A549 treated with CpdA at 1 μM for 4 hours (cell line): ENCODE measurements at places on chromosomes 4 and X. TPM values are rescaled to one million over a fixed set of nuclear protein-coding genes. Genes with fewer than 3 reads are reported as not detected.

NXF3 gene
- total RNA-seq, result 0.11 TPM in 1 of 5 replicates, not detected in the others

FAM47A gene
- total RNA-seq, result not detected in 5 replicates

GSX2 gene
- total RNA-seq, result not detected in 5 replicates

EGFL6 gene
- not detected in 5 replicates for total RNA-seq

POU3F4 gene
- total RNA-seq, result not detected in 5 replicates

OTC gene
- total RNA-seq, result not detected in 5 replicates

TEC gene
- total RNA-seq, result 1.1 to 1.8 TPM (median 1.7 TPM) in 5 replicates

CACNA1F gene
- not detected in 5 replicates for total RNA-seq

SUPT20HL1 gene
- total RNA-seq, result not detected in 5 replicates

NMU gene
- 0.46 to 0.98 TPM (median 0.73 TPM) in 5 replicates for total RNA-seq

CXCL3 gene
- 5.1 to 7.5 TPM (median 6.5 TPM) in 5 replicates for total RNA-seq

GAGE2A gene
- total RNA-seq, result not detected in 5 replicates

CCDC110 gene
- total RNA-seq, result not detected in 5 replicates

EMCN gene
- not detected in 5 replicates for total RNA-seq

SLC9B1 gene
- 0.07 to 0.15 TPM in 2 of 5 replicates, not detected in the others for total RNA-seq

PDK3 gene
- total RNA-seq, result 5.8 to 6.5 TPM (median 6.3 TPM) in 5 replicates

CT45A3 gene
- total RNA-seq, result 0.24 to 0.32 TPM in 2 of 5 replicates, not detected in the others

ADAMTS3 gene
- 0.01 TPM in 1 of 5 replicates, not detected in the others for total RNA-seq

ERCC6L gene
- 11.5 to 17.5 TPM (median 12.8 TPM) in 5 replicates for total RNA-seq

CPEB2 gene
- total RNA-seq, result 11.9 to 14.1 TPM (median 12.9 TPM) in 5 replicates

CABS1 gene
- not detected in 5 replicates for total RNA-seq

RAB40AL gene
- total RNA-seq, result 0.09 to 0.26 TPM in 2 of 5 replicates, not detected in the others

NKX3-2 gene
- 0.14 to 0.24 TPM (median 0.17 TPM) in 5 replicates for total RNA-seq

DRP2 gene
- total RNA-seq, result 0.16 to 0.30 TPM (median 0.25 TPM) in 5 replicates

NR3C2 gene
- total RNA-seq, result 0.01 to 0.13 TPM in 2 of 5 replicates, not detected in the others

LRCH2 gene
- total RNA-seq, result 0.04 to 0.05 TPM in 2 of 5 replicates, not detected in the others

RPA4 gene
- total RNA-seq, result 0.15 to 0.36 TPM (median 0.19 TPM) in 5 replicates

LDB2 gene
- total RNA-seq, result not detected in 5 replicates

DAPP1 gene
- total RNA-seq, result not detected in 5 replicates

CENPI gene
- 10.3 to 13.5 TPM (median 12.1 TPM) in 5 replicates for total RNA-seq

TMPRSS11F gene
- not detected in 5 replicates for total RNA-seq

USP53 gene
- total RNA-seq, result 6.0 to 12.7 TPM (median 9.2 TPM) in 5 replicates
